Lung (tissue), 17 donors: ENCODE measurements at places on chromosomes 4 and X. TPM values are rescaled to one million over a fixed set of nuclear protein-coding genes. Genes with fewer than 3 reads are reported as not detected.

Gene JCHAIN
- 91.8 TPM for polyA plus RNA-seq

DNA sequence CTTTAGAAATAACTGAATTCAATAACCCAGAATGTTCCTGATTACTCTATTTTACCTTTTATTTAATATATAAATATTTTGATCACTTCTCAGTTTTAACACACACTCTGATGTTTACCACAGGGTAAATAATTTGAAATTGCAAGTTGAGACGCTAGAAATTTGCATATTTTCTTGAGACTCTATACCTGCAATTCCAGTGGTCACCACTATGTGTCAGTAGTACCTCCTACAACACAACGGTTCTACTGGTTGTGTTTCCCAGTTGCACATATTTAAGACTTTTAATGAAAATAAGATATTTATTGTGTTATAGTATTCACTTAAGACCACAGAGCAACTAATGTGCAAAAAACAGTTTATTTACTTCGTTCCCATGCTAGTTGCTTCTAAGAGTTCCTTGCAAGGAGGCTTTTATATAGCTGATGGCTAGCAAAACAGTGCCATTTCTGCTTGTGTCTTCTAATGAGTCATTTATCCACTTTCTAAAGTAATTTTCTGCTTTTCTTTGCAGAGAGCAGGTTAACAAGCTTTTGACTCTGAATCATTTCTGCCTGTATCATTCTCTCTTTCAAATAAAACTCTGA, 98.9 kb upstream of the PDLIM3 start:
- DNase-seq, result no peak

DNA sequence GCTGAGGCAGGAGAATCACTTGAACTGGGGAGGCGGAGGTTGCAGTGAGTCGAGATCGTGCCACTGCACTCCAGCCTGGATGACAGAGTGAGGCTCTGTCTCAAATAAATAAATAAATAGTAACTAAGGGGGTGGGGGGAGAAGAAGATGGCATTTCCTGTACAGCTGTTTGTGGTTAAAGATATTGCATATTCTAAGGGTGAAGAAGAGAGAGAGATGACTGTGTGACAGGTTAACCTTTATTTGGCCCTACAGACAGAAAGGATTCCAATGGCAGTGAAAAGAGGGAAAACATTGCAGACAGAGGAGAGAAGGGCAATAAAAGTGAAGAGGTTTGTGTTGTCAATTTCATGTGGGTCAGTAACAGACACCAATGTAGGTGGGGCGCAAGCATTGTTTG, 9.4 kb downstream of the TASL start:
- DNase-seq, result no peak

GRCh38 chr4:168654848-168655174, 158.0 kb downstream of the PALLD start:
- DNase-seq, result no peak

Gene MAGEA8
- polyA plus RNA-seq, result not detected

GRCh38 chr4:127781300-127782024, 660 bp upstream of the HSPA4L start:
- DNase-seq, result peak; percentile 70

Gene TRPC3
- polyA plus RNA-seq, result 0.46 TPM

DNA sequence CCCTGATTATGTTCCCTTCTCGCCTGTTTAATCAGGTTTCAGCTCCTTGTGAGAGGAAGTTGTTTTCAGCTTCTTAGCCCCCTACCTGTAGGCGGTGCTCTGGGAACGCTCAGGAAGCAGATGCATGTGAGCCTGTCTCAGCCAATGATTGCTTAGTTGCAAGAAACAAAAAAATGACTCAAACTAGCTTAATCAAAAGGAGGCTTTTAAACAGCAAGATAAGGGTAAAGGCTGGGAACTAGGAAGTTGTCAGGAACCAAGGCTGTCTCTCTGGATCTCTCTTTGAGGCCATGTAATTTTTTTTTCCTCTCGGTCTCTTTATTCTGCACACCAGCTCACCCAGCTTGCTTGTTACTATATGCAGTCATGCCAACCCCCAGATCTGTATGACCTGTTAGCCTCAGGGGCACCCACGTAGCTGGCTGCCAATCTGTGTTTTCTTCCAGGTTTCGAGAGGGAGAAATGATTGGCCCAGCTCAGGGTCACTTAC, 109.1 kb downstream of the PTTG2 start:
- DNase-seq, result peak; percentile 85

GRCh38 chr4:180557950-180558349, 1685.3 kb upstream of the TENM3 start:
- DNase-seq, result no peak

Gene SULT1B1
- polyA plus RNA-seq, result 1.0 TPM

DNA sequence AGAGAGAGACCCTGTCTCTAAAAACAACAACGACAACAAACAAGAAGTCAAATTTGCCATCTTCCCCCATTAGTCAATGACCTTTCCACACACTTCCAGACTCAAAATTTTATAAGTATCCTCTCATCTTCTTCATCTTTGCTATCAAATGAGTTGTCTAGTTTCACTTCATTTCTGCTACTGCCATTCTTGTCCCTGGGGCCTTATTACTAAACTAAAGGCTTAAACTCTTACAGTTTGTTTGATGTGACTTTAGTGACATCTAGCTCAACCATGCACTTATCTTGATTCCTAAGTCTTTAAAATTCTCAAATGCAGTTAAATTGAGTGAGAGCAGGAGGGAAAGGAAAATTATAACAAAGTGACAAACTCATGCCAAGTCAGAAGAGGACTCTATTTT, 271.8 kb upstream of the GK2 start:
- DNase-seq, result no peak

GRCh38 chrX:3548765-3549391, 164.6 kb downstream of the PRKX start:
- peak; percentile 36 for DNase-seq

Gene GYPB
- not detected for polyA plus RNA-seq

DNA sequence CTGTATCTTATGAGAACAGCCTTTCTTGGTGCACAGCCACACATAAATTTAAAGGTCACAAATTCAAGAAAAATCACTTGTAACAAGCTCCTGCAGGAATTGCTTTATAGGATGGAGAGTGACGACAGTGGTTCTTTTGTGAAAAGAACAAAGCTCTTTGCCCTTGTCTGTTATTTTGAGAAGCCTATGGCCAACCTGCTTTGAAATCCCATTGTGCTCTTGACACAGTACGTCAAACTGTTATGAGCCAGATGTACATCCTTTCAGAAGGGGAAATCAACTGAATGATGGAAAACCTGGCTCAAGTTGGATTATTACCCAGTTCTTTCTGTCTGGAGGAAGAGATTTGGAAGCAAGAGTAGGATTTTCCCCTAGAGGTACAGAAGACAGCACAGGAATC, 1454.2 kb downstream of the ARAP2 start:
- no peak for DNase-seq
